Fibroblast of skin of right quadriceps (primary cell): ENCODE measurements at places on chromosomes 11 and 22.

DNA sequence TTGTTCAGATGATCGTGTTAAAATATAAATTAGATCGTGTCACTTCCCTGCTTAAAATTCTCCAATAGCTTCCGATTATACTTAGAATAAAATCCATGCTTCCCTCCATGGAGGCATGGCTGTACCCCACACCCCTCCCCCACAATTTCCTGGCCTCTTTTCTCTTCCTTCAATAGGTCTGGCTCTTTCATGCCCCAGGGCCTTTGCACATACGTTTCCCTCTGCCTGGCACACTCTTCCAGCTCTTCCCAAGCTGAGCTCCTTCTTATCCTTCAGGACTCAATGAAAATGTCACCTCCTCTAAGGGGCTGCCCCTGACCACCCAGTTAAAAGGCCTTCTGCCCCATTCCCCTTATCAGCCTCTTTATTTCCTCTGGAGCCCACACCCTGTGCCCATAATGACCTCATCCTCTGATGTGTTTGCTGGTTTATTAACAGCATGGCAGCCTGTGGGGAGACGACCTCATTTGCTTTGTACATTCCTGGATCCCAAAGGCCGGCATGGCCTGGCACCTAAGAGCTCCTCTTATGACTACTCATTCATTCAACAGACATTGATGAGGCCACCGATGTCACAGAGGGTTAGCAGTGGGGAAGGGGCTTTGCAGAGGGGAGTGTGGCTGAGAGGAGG, 9.0 kb upstream of the FLRT1 start:
- DNase-seq = no peak

DNA sequence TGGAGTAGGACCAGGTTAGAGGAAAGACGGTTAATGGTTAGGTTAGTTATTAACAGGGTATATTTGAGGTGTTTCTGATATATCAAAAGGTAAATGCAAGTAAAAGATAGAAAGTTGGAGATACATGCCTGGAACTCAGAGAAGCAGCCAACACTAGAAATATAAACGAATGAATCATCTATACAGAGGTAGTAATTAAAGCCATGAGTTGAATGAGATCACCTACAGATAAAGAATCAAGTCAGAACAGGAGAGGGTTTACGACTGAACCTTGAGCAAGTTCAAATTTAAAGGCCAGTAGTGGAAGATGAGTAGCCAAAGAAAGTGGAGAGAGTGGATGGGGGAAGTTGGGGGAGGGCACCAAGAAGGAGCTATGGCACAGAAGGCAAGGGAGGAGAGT, 73.9 kb downstream of the SPON1 start:
- DNase-seq = no peak

GRCh38 chr11:20894296-20894695, 224.9 kb downstream of the NELL1 start:
- no peak for DNase-seq

GRCh38 chr11:76161261-76161961, 44.9 kb downstream of the WNT11 start:
- DNase-seq = peak; percentile 60
